ENCODE measurements at places on chromosomes 2 and 18. TPM values are rescaled to one million over a fixed set of nuclear protein-coding genes. Genes with fewer than 3 reads are reported as not detected.

DNA sequence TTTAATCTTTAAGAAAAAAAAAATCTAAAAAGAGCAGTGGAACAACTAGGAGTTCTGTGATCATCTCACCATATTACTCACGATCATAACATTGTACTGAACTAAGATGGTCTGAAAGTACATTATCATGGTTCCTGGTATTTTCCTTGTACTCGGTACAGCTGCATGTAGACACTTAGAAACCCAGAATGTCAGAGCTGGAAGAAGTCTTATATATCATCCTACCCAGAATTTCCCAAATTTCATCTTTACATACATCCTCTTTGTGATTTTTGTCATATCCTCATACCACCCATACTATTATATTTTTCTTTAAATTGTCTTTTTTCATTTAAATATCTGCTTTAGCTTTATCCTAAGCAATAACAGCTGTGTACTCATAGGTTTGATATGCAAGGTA, 12.4 kb upstream of the ST3GAL5 start:
- no peak for ATAC-seq

- no peak for ATAC-seq
These were observed 299.6 kb upstream of the ZNF521 start for GRCh38 chr18:25651553-25651952.

The OSBPL6 gene
- total RNA-seq = 6.5 TPM

The TSHZ1 gene
- total RNA-seq = 9.2 TPM

- ATAC-seq = peak; percentile 76
These were observed 10.5 kb upstream of the DSG2 start for GRCh38 chr18:31487246-31488015.

DNA sequence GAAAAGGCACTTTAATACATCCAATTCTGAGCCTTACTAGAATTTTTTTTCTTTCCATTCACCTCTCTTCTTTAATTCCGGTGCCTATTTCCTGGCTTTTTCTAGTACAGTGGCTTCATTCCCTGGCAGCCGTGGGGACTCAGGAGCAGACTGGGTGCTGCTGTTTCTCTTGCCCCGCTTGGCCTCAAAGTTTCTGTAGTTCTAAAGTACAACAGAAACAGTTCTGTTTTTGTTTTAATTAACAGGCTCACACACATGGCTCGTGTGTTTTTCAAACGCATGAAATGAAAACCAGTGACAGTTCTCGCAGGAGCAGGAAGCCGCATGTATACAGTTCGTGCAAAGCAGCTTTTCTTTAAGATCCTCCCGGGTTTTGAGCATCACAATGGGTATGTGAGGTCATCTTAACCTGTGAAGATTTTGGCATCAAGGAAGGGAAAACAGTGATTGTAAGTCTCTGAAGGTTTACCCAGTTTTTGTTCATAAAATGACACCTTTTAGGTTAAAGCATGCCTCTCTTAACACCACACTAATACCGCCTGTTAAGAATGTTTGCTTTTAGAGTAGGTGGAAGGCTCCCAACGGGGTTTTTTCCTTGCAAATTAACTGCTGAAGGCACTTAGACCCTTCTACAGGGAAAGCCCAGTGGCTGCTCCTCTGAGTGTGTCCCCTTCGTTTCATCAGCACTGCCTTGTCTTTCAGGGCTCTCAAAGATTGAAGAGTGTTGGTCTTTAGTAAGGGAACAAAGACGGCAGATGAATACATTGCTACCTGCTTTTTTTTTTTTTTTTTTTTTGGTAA, 5.8 kb downstream of the FZD7 start:
- no peak for ATAC-seq

DNA sequence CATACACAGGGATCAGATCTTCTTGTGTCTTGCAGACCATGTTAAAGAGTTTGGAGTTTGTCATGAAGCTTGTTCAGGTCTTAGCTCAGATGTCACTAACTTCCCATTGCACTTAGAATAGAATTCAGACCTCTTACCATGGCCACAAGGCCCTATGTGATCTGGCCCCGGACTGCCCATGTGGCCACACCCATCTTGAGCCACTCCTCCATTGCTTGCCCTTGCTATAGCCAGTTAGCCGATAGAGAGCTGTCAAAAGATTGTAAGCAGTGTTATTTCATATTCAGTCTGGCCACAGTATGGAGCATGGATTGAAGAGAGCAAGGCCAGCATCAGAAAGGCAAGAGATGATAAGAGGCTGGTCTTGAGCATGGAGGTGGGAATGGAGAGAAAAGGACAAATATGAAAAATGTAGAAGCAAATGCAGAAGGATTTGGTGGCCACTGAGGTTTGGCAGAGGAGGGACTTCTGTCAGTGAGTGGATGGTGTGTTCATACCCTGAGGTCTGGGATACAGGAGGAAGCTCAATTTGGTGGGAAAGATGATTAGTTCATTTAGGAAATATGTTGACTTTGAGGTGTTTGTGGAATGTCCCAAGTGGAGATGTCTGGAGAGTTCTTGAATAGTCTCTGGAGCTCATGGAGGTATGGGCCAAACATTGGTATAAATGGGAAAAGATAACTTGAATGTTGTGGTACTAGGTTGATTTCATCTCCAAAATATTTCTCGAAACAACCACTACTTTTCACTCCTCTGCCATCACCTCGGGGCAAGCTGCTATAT, 10.6 kb downstream of the DGUOK start:
- ATAC-seq = no peak

DNA sequence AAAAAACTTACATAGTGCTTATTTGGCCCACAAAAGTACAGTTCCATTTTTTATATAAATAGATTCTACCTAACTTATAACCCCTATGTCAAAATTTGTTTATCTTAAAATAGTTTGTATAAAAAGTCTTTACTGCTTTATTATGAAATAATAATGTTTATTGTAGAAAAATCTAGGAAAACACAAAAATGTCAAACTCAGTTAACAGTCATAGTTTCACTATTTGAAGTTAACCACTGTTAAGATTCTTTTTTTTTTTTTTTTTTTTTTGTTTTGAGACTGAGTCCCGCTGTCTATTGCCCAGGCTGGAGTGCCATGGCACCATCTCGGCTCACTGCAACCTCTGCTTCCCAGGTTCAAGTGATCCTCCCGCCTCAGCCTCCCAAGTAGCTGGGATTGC, 26.5 kb upstream of the ABI2 start:
- no peak for ATAC-seq

The DCDC2C gene
- total RNA-seq = not detected

DNA sequence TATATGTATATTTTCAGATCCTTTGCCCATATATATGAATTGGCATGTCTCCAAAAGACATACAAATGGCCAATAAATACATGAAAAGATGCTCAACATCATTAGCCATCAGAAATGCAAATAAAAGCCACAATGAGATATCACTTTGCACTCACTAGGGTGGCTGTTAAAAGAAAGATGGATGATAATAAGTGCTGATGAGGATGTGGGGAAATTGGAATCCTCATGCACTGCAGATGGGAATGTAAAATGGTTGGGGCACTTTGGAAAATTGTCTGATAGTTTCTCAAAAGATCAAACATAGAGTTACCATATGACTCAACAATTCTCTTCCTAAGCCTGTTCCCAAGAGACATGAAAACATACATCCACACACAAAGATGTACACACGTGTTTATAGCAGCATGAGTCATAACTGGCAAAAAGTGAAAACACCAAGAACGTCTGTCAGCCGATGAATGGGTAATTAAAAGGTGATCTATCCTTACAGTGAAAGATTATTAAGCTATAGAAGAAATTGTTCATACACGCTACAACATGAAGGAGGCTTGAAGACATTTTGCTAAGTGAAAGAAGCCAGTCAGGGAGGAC, 19.7 kb downstream of the NGEF start:
- ATAC-seq = peak; percentile 77

DNA sequence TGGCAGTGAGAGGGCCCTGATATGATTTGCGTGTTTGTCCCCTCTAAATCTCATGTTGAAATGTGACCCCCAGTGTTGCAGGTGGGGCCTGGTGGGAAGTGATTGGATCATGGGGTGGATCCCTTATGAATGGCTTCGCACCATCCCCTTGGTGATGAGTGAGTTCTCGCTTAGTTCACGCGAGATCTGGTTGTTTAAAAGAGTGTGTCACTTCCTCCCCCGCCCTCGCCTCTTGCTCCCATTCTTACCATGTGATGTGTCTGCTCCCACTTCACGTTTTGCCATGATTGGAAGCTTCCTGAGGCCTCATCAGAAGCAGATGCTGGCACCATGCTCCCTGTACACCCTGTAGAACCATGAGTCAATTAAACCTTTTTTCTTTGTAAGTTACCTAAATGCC, 319.9 kb upstream of the ID2 start:
- ATAC-seq = no peak

DNA sequence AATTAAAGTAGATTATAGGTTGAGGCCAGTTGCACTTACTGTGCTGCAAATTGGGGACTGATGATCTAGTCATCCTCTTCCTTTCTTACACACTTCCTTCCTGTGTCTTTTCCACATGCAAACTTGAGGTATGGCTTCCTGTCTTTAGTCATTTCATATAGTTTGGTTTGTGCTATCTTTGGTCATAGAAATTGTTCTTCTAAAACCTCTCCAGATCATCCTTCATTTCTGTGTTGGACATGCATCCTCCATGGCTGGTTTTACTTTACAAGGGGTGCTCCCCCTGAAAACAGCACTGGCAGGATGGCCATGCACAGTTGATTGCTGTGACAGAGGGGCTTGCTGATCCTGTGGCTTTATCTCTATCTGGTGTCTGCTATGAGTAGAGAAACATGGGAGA, 36.5 kb downstream of the MGAT5 start:
- peak; percentile 17 for ATAC-seq

The SLC19A3 gene
- total RNA-seq = 1.5 TPM

All from esophagus mucosa (tissue), 1 donor.